ENCODE measurements at places on chromosomes 7 and 10.

- no peak for DNase-seq
These were observed 14.7 kb upstream of the CSGALNACT2 start for GRCh38 chr10:43123361-43124093.

- no peak for DNase-seq
These were observed 65.3 kb downstream of the PDIA4 start for GRCh38 chr7:148962823-148963582.

DNA sequence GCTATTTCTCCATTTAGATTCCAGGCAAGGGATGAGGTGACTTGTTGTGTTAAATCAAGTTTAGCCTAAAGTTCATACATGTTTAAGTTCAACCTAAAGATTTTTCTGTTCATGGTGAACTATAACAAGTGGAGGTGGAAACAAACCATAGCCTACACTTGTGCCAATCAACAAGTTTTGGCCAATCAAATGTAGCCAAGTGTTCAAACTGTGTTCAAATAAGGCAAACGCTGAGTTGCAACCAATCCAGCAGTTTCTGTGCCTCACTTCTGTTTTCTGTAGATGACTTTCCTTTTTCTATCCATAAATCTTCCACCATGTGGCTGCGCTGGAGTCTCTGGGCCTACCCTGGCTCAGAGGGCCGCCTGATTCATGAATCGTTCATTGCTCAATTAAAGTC lies 4.5 kb upstream of the VOPP1 start:
- DNase-seq = no peak

- DNase-seq = no peak
These were observed 46.5 kb downstream of the COL17A1 start for GRCh38 chr10:104038958-104039752.

- DNase-seq = no peak
These were observed 76.6 kb downstream of the UNCX start for GRCh38 chr7:1309290-1309689.

- no peak for DNase-seq
These were observed 44.7 kb downstream of the MGMT start for GRCh38 chr10:129511758-129512157.

DNA sequence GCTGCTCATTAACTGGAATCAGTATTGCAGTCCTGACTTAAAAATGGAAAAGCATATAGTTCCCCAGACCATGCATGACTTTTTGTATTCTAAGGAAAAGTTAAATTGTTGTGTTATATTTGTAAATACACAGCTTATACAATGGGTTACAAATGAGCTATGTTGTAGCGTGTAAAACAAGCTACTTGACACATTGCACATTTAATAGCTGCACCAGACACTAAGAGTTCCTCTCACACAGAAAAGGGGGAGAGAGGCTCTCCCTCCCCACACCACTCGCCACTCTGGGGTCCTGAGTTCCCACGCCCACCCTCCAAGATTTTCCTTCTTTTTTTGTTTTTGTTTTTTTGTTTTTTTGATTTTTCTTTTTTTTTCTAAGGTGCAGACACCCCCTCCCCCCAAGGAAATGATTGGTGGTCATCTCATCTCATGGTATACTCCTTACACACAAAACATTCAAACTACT lies 6.3 kb downstream of the KLF6 start:
- DNase-seq = peak; percentile 51

GRCh38 chr7:5822742-5823503 lies 41.5 kb upstream of the RNF216 start:
- peak; percentile 85 for DNase-seq

DNA sequence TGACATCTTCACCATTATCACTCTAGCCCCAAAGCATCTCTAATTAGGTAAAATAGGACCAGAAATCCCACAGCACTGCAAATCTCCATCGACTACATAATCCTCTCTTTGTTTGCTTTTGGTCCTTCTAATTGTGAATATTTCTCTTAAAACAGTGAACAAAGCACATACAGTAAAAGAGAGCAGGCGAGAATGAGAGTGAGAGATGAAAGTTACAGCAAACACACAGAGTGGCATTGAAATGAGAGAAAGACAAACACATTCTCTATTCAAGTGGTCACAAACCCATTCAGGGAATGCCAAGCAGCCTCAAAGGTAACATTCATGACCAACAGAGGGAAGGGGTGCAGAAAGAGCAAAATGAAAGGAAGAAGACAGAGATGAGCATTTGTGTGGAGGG lies 109.8 kb upstream of the PTN start:
- no peak for DNase-seq

DNA sequence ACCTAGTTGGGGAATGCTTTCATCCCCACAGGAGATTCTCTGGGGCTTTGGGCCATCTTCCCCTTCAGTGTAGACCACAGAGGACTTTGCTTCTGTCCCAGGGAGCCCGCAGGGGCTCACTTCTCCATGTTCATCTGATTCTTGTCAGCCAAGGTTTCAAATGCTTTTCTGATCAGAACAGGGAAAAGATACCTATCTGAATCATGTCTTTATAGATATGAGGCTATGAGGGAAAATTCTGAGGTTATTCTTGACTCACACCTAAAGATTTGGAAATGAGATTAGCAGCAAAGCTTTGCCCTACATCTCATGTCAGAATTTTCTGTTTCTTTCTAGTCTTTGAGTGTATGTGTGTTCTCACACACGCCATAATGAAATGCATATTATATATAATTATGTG lies 53.3 kb downstream of the FIGNL1 start:
- DNase-seq = no peak

GRCh38 chr10:80319318-80319717 lies 29.9 kb upstream of the MAT1A start:
- DNase-seq = no peak

Data from foreskin keratinocyte (primary cell).